Fibroblast of skin of right biceps (primary cell): ENCODE measurements at places on chromosomes 4 and X.

GRCh38 chrX:148047200-148047599 is 66.1 kb downstream of the FMR1NB start:
- DNase-seq = no peak

DNA sequence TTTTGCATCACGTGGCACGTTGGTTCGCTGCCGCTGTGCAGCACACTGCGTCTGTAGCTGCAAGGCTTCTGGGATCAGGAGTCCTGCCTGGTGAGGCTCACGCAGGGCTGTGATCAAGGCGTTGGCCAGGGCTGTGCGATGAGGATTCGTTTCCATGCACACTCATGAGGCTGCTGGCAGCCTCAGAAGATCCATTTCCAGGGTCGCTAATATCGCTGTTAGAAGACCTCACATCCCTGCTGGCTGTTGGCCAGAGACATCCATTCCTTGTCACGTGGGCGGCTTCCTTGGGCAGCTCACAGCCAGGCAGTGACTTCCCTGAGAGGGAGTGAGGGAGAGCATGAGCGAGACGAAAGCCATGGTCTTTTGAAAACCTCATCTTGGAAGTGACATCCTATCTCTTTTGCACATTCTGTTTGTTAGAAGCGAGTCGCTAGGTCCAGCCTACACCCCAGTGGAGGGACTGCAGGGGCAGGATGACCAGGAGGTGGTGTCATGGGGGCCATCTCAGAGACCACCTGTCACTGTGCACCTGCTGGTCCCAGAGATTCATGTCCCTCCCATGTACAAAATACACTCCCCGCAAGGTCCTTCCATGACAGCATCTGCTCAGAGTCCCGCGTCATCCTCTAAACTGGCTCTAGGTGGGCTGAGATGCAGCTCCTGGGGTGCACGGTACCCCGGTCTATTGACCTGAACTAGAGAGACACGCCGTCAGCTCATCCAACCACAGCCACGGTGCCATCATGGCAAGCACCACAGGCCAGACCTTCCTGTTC is 12.2 kb downstream of the RGS12 start:
- peak; percentile 45 for DNase-seq

GRCh38 chrX:47745416-47745815 is 86.4 kb upstream of the UXT start:
- DNase-seq = peak; percentile 16

DNA sequence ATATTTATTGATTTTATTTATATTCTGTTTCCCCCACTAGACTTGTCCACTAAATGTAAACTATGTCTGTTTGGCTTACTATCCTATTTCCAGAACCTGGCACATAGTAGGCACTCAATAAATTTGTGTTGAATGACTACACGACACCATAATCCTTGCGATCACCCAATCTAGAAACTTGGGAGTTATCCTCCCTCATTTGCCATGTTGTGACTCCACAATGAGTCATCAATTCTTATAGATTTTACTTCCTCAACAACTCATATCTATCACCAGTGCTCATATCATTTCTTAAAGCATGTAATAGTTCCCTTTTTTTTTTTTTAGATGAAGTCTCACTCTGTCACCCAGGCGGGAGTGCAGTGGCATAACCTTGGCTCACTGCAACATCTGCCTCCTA is 39.9 kb upstream of the VAMP7 start:
- no peak for DNase-seq

- DNase-seq = peak; percentile 28
Measured at GRCh38 chr4:3766036-3766784, at the start of gene ADRA2C. Gene ADRA2C (plus strand): TSS chr4:3766385. CDS start chr4:3766607, 222 bp downstream.

DNA sequence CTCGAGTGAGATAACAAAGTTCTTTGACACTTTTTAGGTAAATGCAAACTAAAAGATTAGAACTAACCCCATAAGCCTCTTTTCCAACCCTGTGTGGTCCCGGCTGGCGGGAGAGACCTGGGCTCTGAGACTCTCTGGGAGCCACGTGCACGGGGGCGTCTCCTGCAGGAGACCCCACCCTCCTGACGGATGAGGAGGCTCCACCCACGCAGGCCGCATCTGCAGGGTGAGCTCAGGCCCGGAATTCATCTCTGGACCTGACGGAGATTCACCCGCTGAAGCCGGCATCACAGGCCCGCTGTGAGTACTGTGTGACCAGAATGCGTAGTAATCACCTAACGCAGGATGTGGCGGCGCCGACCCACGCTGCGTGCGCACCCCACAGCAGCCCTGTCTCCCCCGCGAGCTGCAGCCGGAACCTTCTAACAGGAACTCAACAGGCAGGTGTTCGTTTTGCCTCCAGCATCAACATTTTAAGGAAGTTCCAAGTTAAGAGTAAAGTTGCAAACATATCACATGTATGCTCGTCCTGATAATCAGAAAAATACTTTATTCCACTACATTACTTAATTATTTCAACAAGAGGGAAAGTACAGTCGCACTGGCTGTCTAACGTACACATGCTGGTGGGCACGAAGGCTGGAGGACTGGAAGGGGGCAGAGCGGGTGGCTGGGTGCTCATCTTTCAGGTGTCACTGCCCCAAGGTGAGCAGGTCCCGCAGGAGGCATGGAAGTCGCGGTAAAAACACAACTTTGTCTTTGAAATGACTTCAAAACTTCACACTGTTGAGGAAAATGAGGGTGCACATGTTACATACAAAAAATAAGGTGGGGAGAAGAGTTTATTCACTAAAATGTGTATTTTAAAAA is 44.5 kb downstream of the FGFRL1 start:
- peak; percentile 52 for DNase-seq

DNA sequence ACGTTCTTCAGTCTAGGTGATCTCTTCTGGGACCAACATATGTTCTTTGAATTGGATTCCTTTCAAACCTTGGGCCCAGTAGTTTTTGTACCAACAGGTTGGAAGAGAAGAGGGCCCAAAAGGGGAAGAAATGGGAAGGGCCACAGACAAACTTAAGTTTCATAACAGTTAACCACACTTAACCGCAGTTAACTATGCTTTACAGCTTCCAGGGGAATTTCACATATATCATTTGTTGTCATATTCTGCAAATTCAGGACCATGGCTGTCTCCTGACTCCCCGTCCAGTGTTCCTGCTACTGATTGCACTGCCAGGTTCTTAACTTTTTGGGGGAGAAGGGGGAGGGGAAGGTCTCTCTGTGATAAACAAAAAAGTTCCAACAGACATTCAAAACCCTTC is 34.6 kb downstream of the RTL5 start:
- DNase-seq = no peak

- no peak for DNase-seq
Measured at GRCh38 chrX:139725720-139726119, 17.8 kb upstream of the MCF2 start.

GRCh38 chr4:107991945-107992630 is 2.4 kb downstream of the HADH start:
- DNase-seq = no peak

GRCh38 chrX:147699061-147699460 is 212.7 kb upstream of the FMR1 start:
- no peak for DNase-seq

GRCh38 chrX:132775263-132775823 is 183.1 kb downstream of the HS6ST2 start:
- no peak for DNase-seq

DNA sequence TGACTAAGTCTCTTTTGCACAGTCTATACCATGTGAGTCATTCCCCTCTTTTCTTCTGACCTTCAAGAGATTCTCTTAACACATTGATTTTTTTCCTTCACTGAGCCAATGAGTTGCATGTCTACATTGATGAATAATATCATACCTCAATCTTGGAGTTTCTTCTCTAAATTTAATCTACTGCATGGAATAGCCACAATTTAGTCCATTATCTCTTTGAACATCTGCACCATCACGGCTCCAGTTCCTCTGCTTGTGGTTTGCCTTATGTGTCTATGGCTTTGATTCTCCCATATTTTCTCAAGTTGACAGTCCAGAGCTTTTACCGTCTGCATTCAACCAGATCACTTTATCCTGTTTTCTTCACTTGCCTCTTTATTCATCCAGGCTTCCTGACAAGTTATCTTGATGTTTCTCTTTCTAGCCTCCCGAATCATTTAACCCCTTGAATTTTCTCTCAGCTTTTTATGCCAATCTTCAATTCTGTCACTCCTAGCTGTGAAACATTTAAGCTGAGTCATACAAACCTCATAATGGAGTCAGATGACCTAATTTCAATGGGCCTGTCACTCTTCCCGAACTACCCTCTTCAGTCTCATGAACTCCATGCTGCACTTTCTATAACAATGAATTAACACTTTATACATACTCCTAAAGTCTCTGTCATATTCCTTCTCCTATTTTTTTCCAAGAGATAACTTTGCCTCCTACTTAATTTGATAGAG is 222.3 kb downstream of the CPE start:
- peak; percentile 5 for DNase-seq

DNA sequence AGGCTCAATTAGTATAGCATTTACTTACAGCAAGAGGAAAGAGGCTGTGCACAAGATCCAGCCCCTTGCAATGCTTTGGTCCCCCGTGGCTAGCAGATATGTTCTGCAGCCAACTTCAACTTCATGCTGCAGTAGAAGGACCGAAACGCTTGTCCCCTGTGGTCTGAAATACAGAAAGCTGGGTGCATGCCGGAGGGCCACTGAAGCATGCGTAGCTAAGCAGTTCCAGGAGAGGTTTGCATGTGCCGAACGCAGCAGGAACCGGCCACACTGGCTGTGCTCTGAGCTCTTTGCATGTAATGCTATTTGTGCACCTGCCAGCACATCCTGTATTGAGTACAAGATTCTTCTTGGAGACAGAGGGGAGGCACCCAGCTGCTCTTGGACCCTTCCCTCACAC is 35.8 kb upstream of the SHISA3 start:
- DNase-seq = no peak

- DNase-seq = peak; percentile 66
Measured at GRCh38 chr4:94880956-94881355, 123.2 kb downstream of the BMPR1B start.

- no peak for DNase-seq
Measured at GRCh38 chrX:124346117-124346876, at the start of gene SH2D1A. Gene SH2D1A (plus strand): TSS chrX:124346563. CDS start chrX:124346643, 80 bp downstream.

DNA sequence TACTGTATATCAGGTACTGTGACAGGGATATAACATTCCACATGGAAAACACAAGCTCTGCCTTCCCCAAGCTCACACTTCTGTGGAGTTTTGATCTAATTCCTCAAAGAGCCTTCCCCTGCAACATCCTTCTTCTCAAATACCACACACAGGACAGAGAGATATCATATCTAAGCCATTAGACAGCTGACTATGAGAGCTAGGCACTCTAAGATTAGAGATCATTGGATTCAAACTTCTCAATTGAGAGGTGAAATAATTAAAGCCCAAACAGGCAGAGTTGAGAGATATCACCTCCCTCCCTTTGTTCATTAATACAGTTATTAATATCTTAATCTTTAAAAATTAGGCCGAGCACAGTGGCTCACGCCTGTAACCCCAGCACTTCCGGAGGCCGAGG is 25.0 kb downstream of the TEC start:
- DNase-seq = no peak

DNA sequence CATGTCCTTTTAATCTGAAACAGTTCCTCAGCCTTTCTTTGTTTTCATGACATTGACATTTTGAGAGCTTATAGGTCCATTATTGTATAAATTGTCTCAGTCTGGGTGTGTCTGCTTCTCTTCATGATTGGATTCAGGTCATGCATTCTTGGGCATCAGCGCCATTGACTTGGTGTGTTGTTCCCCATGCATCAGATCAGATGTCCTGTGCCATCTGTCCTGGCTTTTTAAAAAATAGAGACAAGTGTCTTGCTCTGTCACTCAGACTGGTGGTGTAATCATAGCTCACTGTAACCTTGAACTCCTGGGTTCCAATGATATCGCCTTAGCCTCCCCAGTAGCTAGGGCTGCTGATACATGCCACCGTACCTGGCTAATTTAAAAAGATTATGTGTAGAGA is 55.7 kb downstream of the TBC1D14 start:
- no peak for DNase-seq

DNA sequence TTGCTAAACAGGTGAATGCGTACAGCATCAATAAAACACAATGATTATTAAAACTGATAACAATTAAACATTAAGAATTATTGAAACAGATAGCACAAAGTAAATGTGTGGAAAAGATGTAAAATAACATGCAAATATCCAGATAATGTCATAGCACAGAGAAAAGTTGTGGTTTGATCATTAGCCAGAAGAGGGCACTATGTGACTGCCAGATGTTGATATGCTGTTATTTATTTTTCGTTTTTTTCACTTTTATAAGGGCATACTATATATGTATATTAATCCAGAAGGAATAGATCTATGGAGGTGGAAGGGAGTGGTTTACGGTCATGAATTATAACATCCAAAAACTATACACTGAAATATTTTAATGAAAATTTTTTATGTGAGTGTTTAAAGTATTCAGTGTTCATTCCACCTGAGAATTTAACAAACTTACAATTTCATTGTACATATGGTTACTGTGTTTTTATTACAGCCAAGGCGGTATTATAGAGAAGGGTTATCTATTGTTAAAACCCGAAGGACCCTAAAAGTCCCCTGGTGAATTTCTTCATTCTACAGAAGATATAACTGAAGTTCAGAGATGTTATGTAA is 211.9 kb upstream of the UGT8 start:
- DNase-seq = peak; percentile 42
